ENCODE measurements at places on chromosomes 5 and 9.

- peaks cover 4% of the 10 kb centered on the region for H3K4me1 ChIP-seq
- H3K36me3 ChIP-seq: no peaks in the 10 kb centered on the region
- no peak overlapping the region for H3K4me3 ChIP-seq
Measured at GRCh38 chr9:109442716-109443115, 55.4 kb downstream of the PTPN3 start.

DNA sequence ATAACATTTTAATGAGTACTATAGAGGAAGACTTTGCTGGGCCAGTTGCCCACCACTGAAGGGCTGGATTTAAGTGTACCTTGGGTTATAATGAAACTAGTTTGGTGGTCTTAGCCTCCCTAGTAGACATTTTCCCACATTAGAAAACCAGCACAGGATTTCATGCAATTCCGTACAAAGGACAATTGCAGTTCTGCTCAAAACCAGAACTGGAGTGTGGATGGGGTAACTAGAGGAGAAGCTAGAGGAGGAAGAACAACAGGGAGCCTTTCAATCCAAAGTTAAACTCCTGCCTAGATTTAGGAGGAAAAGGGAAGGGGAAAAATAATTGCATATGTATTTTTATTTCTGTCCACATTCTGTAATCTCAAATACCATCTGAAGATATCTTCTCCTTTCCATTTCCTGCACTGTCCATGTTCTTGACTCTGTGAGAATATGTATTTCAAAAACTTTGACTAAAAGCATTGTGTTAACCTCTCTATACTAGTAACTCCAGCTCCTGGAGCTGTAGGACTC lies 97.5 kb upstream of the SSBP2 start:
- no peak for DNase-seq
- H3K4me1 ChIP-seq: peaks cover 18% of the 10 kb centered on the region
- no peaks in the 10 kb centered on the region for H3K27me3 ChIP-seq
- H3K4me3 ChIP-seq: no peak overlapping the region

DNA sequence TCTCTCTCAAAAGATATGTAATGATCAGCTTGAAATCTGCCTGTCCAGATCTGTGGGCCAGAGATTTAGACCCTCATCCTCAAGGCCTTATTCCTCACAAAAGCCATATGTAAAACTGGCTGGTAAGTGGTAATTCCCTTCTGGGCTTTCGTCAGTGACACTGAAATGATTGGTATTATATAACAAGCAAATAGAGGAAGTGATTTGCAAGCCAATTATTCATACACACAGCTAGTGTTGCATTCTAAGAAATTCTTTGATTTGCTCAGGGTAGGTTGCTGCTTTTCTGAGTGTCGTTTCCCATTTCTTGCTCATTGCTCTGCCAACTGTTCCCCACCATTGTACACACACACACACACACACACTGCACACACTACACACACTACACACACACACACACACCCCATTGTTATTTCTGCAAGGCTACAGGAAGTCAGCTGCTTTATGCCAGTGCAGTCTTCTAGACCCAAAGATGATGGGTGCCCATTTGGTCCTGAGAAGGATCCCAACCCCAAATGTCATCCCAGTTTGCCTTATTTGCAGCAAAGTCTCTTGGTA lies 76.8 kb downstream of the PRLR start:
- H3K4me1 ChIP-seq: no peaks in the 10 kb centered on the region
- no peak overlapping the region for H3K27ac ChIP-seq
- H3K4me3 ChIP-seq: no peak overlapping the region
- no peaks in the 10 kb centered on the region for H3K27me3 ChIP-seq
- DNase-seq: no peak

DNA sequence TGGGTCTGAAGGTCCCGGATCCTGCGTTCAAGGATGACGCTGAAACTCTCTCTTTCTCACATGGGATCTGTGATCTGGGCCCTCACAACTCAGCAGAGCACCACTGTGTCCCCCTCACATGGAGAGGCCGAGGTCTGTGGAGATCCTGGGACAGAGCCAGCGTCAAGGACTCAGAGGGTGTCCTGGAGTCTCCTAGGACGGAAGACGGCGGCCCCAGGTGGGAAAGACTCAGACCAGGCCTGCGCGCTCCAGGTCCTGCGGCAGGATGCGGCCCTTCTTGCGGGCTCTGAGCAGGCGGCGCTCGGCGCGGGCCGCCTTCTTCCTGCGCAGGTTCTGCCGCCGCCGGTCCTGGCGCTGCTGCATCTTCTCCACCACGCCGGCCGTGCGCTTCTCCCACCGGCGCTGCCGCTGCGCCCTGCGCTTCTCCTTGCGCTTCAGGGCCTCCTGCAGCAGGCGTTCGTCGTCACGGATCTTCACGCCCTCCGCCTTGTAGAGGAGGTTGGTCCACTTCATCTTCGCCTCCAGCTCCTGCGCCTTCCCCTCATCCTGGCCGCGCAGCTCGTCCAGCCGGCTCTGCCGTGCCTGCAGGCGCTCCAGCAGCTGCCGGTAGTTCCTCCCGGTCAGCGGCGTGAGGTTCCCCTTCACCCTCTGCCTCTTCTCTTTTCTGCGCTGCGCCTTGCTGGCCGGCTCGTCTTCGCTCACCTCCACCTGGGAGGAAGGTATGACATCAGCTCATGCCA lies 4.2 kb downstream of the SURF6 start:
- H3K4me1 ChIP-seq: peaks cover 20% of the 10 kb centered on the region
- H3K27ac ChIP-seq: no peak overlapping the region
- no peaks in the 10 kb centered on the region for H3K27me3 ChIP-seq

DNA sequence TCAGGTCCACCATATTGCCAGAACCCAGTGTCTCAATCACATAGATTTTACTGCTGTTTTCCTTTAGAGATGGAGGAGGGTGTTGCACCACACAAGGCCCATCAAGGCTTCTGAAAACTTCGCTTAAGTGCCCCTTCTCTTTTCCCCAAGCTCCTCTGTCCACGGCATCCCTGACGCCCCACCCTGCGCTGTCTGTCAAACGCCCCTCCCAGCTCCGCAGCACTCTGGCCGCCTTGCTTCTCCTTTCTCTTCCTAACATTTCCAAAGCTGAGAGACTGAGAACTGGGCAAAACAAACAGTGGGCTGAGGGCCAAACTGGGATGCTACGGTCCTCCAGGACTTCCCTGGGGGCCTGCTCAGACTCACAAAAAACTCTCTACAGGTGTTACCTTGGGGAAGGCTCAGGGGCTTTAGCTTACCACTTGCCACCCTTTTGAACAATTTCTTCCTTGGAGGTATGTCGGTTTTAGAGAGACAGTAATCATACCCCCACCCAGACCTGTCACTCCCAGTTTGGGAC lies 28.3 kb upstream of the ERGIC1 start:
- DNase-seq: no peak
- H3K4me3 ChIP-seq: no peak overlapping the region
- H3K4me1 ChIP-seq: no peaks in the 10 kb centered on the region
- H3K27me3 ChIP-seq: no peaks in the 10 kb centered on the region

DNA sequence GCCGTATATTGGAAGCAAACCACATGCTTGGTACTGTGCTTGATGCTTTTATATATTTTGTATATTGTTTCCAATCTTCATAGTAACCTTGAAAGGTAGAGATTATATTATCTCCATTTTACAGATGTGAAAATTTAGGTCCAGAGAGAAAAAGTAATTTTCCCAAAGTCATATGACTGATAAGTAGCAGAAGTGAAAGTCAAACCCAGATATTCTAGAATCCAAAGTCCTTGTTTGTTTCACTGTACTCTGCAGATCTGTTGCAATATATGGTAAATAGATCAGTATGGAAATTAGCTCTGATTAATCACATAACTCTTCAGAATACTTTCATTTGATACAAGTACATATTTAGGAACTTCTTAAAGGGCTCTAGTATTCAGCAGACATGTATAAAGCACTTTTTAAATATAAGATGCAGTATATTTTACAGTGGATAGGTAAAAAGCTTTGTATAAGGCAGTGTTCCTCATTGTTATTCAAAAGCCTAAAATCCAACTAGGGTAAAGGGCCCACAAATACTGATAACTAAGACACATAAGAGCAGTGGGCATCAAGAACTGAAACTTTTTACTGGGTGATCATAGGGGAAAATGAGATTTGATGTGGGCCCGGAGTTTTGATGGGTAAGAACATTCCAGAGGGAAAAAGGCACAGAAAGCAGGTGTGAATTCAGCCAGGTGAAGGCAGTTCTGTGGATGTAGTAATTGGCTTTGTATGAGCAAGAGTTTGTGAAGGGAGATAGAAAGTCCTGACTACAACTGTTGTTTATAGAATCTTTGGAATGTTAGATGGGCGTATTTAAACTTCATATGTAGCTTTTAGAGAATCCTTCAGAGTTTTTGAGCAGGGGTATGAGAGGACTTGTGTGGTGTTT lies 25.0 kb downstream of the NDFIP1 start:
- no peak for DNase-seq
- peaks cover 49% of the 10 kb centered on the region for H3K4me1 ChIP-seq
- peaks cover 21% of the 10 kb centered on the region for H3K36me3 ChIP-seq
- no peak overlapping the region for H3K27ac ChIP-seq

- no peak for DNase-seq
- H3K4me1 ChIP-seq: no peaks in the 10 kb centered on the region
- H3K4me3 ChIP-seq: no peak overlapping the region
- no peak overlapping the region for H3K27ac ChIP-seq
- H3K27me3 ChIP-seq: no peaks in the 10 kb centered on the region
Measured at GRCh38 chr5:37851305-37851704, 11.5 kb upstream of the GDNF start.

DNA sequence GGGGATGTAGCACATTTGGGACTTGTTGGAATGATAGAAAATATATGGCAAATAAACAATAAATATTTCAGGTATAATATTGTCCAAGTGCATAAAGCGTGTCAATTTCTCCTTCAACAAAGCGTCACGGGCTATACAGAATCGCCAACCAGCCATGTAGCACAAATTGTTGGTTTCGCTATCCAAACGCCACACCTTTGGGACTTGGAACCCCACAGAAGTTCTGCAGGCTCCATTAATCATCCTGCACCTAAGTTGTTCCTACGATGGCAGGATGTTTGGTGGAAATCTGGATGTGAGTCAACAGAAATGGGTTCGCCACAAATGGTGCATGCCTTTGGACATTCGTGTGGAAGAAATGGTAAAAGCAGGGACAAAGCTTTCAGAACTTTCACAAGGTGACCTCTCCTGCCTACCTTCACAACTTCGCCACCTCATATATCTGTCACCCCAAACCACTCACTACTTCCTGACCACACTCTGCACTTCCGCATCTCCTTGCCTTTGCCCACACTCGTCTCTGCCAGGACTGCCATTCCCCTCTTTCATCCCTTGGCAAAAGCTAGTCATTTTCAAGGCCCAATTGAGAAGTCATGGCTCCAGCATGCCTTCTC lies 95.7 kb downstream of the LHFPL2 start:
- H3K27me3 ChIP-seq: no peaks in the 10 kb centered on the region
- no peaks in the 10 kb centered on the region for H3K4me1 ChIP-seq
- no peak overlapping the region for H3K4me3 ChIP-seq
- DNase-seq: no peak

DNA sequence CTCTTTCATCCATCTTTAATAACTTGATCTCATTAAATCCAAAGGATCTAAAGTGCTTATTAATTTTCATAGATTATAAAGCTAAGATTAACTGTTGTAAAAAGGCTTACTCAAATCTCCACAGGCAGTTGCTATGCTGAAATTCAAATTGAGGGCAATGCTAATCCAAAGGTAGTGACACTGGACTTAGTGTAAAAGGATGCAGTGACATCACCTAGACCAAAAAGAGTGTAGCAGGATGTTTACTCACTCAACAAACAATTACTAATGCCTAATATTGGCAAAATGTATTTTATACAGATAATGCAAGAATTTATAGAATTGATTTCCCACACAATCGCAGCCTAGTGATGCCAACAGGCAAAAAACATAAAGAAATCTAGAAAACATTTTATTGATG lies 756.2 kb downstream of the CDH9 start:
- no peak for DNase-seq
- H3K4me1 ChIP-seq: no peaks in the 10 kb centered on the region
- no peaks in the 10 kb centered on the region for H3K36me3 ChIP-seq
- no peak overlapping the region for H3K4me3 ChIP-seq

DNA sequence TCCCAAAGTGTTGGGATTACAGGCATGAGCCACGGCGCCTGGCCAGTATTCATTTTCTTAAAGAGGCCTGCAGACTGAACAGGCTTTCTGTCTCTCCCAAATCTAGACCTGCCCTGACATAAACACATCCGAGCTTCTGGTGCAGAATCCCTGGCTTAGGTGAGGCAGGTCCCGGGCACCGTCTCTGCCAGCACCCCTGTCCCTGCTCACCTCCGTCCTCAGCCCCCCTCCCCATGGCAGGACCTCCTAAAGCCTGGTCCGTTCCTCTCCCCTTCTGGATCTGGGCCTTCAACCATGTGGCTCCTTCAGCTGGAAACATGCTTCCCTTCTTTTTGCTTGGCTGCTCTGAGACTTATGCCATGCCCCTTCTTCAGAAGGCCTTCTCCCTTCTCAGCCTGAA lies 22.7 kb upstream of the RXRA start:
- H3K27ac ChIP-seq: no peak overlapping the region
- H3K4me3 ChIP-seq: no peak overlapping the region
- no peaks in the 10 kb centered on the region for H3K27me3 ChIP-seq
- no peaks in the 10 kb centered on the region for H3K4me1 ChIP-seq

- no peaks in the 10 kb centered on the region for H3K27me3 ChIP-seq
- no peak overlapping the region for H3K4me3 ChIP-seq
- H3K4me1 ChIP-seq: no peaks in the 10 kb centered on the region
- no peak for DNase-seq
Measured at GRCh38 chr5:123273095-123273494, 150.1 kb downstream of the CEP120 start.

GRCh38 chr5:45417285-45417998 lies 278.7 kb downstream of the HCN1 start:
- H3K36me3 ChIP-seq: no peaks in the 10 kb centered on the region
- no peak overlapping the region for H3K27ac ChIP-seq
- H3K4me3 ChIP-seq: no peak overlapping the region
- DNase-seq: no peak

DNA sequence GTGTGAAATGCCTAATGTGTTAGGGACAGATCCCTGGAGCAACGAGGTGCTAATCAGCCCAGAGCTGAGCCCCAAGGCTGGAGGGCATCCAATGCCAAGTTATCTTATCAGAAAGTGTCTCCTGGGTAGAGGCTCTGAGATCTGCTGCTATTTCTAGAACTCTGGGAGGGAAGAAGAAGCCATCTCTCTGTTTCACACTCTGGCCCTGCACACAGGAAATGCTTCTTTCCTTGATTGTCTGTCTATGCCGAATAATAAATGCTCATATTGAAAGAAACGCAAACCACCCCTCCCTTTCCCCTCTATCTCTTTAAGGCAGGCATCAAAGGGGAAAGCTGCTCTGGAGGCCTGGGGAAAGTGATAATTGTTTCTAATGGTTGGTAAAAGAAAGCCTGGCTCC lies 166.7 kb downstream of the PAPPA start:
- no peaks in the 10 kb centered on the region for H3K4me1 ChIP-seq
- H3K4me3 ChIP-seq: no peak overlapping the region
